ENCODE measurements at places on chromosomes 5 and 9.

- no peak for DNase-seq
Observed at GRCh38 chr5:116442931-116443551, 131.6 kb downstream of the SEMA6A start.

DNA sequence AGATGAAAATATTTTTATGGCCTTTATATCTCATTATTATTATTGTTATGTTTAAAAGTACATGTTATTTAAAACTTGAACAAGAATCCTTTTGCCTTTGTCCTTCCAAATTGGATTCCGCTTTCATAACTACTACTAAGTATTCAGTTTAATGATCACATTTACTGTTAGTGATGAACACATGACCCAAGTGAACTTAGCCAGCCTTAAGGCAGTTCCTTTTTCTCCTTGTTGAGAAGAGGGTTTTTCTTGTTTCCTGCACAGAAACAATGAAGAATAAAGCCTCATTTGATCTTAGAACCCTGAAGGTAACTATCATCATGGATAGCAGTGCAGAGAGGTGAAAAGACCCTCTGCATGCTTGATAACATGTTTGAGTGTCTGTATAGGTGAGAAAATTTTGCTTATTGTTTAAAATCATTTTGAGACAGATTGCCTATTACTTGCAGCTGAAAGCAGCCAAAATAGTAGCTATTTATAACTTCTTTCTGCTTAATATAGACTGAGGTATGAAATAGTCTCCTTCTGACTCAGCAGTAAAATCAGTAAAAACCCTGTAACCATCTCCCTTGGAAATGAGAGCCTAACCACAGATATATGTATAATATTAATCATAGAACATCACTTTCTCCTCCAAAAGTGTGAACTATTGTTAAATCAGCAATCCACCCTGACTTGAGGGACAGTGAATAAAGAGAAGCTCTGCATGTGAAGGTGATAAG, 266.2 kb downstream of the SPATA31D1 start:
- DNase-seq: no peak

- no peak for DNase-seq
Observed at GRCh38 chr5:83034528-83035207, 42.5 kb downstream of the TMEM167A start.

- DNase-seq: no peak
Observed at GRCh38 chr5:174601946-174602345, 122.4 kb upstream of the MSX2 start.

DNA sequence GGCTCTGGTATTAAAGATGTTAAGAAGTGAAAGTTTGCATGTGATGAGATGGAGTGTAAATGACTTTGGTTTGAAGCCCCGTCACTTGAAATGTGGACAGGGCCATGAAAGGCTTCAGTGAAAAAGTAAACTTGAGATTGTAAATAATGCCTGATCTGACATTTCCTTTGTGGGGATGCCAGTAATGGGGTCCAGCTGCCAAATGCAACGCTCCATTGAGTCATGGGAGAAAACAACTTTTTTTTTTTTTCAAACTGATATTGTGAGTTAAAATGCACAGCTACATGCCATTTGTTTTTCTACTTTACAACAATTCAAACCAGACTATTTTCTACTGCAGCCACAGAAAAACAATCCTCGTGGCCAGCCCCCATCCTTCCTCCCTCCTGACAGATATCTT, 327.0 kb upstream of the TNC start:
- no peak for DNase-seq

DNA sequence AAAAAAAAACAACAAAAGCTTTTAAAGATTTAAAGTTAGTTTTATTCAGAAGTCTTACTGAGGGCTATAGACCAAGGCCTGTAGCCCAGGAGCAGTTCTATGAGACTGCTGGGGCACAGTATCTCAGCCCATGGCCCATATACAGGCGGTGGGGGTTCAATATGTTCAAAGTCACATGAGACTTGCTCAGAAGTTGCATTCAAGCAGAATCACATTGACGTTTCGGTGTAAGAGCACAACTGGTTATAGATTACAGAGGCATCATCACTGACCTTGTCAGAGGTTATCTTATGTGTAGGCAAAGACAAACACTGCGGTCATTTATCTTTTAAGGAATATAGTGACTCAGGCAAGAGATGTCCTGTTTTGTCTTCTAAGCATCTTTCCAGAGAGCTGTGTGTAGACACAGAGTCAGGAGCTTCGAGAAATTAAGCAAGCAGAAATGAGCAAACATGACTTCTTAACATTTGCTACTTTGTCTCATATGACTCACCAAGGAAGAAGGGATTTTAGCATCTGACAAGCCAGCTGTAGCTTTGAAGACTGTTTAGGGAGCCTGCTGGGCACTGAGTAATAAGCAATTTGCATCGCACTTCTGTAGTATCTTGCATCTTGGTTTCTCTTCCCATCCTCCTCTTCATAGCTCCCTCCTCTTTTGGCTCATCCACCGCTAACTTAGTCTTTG, 12.9 kb upstream of the F2RL1 start:
- no peak for DNase-seq

- no peak for DNase-seq
Observed at GRCh38 chr5:133993185-133993936, 11.4 kb downstream of the VDAC1 start.

GRCh38 chr5:89232139-89232603, 349.2 kb upstream of the MEF2C start:
- DNase-seq: no peak

GRCh38 chr5:38265546-38266179, 7.3 kb downstream of the EGFLAM start:
- DNase-seq: no peak

- no peak for DNase-seq
Observed at GRCh38 chr5:35294976-35295375, 64.7 kb upstream of the PRLR start.

DNA sequence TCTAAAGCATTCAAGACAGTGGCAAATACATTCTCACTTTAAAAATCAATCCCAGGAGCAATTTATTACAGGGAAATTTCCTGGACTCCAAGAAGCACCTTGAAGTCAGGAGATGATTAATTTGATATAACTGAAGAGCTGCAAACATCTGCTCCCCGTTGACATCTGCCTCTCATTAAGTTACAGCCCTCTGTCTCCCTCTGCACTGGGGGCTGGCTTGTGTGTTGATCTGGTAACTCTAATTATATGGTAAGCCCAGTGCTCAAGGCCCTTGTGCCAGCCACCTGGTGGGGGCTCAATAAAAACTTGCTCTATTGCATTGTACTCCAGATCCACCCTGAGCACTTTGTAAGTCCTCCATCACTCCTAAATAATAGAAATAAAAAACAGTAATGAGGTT, 131.1 kb upstream of the ZNF462 start:
- no peak for DNase-seq

- no peak for DNase-seq
Observed at GRCh38 chr9:126745574-126746411, 59.0 kb upstream of the ZBTB43 start.

DNA sequence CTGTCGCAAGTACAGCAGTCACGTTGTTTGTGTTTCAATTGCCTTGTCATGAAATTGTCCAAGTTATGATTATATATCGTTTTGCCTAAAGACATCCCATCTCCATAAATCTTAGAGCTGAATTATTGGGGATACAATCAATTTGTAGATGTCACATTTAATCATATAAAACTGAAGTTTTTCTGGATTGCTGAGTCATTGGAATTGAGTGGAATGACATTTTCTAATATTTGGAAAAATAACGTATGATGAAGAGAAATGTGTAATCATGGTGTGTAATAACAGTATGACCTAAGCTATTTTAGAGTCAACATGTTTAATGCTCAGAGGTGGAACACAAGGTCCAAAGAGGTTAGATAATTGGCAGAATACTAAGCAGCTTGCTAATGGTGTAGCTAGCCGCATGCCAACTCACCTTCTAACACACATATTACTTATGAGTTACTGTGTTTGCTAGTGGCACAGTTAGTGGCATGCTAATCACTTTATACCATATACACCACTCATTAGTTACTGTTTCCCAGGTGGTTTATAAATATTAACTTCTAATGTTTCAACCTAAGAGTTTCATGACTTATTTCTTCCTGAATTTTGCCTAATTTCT, 473.1 kb upstream of the GRAMD2B start:
- no peak for DNase-seq

DNA sequence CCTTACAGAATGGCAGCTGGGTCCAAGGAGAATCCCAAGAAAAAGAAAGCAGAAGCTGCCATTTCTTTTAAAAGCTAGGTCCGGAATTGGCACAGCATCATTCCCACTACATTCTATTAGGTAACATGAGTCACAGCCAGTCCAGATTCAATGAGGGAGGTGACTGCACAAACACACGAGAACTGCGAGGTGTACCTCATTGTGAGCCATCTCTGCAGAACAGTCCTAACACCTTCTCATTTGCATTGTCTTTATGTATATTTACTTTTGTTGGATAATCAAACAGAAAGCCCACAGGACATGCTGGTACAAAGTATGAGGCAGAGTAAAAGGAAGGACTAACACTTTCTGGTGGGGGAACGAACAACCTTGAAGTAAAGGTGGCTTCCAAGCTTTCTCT, 14.6 kb upstream of the HABP4 start:
- DNase-seq: no peak

DNA sequence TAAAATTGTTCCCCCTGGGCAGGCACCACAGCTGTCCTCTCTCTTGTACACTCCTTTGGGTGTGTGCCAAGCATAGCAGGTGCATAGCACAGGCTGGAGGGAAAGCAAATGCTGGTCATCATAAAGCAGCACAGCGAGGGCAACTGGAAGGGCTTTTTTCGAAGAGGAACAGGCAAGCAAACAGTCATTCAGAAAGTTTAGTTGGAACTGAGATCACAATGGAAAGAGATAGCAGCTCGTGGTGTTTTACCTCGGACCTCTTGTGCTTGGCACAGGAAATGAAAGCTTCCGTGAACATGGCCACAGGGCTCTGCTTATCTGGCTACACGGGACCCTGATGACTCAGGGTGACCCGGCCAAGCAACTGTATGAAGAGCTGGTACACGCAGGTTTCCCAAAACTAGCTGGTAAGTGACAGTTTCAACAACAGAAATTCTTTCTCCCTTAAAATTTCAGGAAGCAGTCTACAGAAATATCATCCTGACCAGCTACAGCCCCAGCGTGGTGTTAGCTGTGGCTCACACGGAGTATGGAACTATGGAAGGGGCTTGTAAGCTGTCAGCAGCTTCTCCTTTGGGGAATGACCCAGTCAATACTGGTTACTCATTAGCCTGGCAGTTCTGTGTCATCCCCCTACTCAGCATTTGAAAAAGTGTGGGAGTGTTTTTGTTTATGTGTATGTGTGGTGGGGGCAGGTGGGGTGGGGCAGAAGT, 48.1 kb downstream of the POC5 start:
- DNase-seq: no peak

GRCh38 chr5:90866333-90866732, 307.7 kb downstream of the ADGRV1 start:
- DNase-seq: no peak

Data from stimulated activated CD8-positive, alpha-beta memory T cell treated with anti-CD3 and anti-CD28 coated beads, Interleukin-4, amount 100 ng/mL, for 4 hours (primary cell).